Activated B cell treated with CpG ODN at 0.5 μM for 24 hours (primary cell): ENCODE measurements at places on chromosomes 12 and 14.

DNA sequence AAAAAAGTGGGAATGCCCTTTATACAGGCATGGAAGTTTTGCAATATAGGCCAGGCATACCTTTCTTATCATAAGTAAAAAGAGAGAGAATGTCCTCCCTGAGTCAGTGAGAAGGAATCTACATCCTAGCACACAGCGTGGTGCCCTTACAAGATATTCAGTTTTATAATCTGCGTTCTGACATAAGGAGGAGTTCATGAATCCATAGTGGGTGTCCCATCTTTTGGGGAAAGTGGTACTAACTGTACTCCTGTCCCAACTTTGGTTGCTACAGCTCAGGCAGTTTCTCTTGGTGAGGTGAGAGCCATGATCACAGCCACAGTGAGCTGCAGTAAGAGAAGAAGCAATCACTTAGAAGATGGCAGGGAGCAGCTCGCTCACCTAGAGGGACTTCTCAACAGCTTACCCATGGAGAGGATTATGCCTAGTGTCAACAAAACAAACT lies 332.9 kb downstream of the BCAT1 start:
- no peak for DNase-seq

DNA sequence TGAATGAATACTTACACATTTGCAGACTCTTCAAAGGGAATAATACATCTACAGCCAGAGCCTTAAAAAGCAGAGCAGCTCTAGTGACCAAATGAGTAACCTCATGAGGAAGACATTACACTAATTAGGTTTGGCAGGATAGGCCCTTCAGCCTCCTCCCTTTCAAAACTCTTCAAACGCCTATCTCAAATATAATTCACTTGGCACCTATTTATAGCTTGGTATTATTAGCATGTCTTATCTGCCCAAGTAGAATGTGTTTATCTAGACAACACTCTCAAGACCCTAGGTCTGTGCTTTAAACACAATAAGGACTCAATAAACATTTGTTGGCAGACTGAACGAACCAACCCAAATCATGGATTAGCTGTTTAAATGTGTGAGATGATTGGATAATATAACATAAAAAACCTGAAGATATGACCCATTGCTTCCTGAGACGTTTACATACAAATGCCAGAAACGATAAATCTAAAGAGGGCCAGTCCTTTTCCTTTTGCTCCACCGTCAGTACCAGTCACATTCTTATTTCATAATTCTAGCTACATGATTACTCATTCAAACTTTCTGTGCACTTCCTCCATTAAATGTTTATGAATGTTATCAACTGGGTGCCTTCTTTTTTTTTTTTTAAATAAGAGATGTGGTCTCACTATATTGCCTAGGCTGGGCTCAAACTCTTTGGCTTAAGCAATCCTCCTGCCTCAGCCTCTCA lies 123.3 kb downstream of the CEP83 start:
- DNase-seq = no peak

DNA sequence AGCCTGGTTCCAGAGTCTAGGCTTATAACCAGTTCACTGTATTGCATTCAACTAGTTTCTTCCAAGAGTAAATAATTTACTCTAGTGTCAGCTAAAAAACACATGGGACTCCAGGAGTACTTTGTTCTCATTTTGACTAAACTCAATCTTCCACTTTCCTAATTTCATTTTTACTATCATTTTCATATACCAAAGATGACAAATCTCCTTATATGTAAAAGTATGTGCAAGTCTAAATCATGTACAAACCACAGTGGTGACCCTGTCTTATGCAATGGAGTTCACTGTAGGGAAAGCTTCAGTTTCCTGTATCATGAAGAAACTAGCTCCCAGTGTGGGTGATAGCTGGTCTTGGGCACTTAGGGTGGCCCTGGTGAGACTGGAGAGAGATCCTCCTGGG lies 151.6 kb downstream of the HELB start:
- no peak for DNase-seq

DNA sequence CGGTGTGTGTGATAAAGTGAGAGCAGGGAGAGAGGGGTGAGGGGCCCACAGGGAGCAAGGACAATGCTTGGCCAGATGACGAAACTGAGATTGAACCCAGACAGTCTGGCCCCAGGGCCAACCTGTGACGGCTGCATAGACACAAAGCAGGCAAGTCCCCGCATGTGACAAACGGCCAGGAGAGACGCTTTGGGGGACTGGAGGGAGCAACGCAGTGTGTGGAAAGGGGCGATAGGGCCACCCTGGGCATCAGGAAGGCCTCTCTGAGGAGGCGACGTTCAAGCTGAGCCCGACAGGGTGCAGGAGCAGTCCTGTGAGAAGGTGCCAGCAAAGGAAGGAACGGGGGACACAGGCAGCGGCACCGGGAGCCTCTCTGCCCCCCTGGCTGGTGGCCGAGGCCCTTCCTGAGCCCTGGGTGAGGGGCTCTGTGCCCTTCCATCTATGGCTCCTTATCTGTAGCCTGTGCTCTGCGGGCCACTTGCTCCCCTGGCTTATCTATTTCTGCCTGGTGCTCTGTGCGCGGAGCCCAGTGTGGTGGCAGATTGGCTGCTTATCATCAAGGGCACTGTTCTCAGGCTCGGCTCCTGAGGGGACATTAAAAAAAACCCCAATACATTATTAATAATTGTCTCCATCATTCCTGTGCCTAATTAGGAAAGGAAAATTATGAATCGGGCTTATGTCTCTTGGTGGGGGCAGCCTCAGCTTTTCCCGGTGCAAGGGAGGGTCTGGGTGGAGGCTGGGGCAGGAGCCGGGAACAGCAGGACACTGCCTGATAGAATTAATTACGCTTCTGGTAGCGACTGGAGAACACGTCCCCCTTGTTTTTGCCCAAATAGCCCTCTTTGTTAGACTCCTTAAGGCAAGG lies 39.8 kb downstream of the PRIMA1 start:
- no peak for DNase-seq

DNA sequence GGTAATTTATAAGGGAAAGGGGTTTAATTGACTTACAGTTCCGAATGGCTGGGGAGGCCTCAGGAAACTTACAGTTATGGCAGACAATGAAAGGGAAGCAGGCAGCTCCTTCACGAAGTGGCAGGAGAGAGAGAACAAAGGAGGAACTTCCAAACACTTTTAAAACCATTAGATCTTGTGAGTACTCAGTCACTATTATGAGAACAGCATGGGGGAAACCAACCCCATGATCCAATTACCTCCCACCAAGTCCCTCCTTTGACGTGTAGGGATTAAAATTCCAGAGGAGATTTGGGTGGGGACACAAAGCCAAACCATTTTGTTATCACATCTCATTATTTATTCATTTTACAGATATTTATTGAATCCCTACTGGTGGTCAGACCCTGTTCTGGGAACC lies 822.8 kb downstream of the GALC start:
- no peak for DNase-seq
